Caco-2 (cell line): ENCODE measurements at places on chromosomes 16 and 17.

- DNase-seq: no peak
Observed at GRCh38 chr16:2771496-2772402, 5.3 kb downstream of the ELOB start.

- no peak for DNase-seq
Observed at GRCh38 chr17:76204277-76204676, 36.0 kb downstream of the RNF157 start.

DNA sequence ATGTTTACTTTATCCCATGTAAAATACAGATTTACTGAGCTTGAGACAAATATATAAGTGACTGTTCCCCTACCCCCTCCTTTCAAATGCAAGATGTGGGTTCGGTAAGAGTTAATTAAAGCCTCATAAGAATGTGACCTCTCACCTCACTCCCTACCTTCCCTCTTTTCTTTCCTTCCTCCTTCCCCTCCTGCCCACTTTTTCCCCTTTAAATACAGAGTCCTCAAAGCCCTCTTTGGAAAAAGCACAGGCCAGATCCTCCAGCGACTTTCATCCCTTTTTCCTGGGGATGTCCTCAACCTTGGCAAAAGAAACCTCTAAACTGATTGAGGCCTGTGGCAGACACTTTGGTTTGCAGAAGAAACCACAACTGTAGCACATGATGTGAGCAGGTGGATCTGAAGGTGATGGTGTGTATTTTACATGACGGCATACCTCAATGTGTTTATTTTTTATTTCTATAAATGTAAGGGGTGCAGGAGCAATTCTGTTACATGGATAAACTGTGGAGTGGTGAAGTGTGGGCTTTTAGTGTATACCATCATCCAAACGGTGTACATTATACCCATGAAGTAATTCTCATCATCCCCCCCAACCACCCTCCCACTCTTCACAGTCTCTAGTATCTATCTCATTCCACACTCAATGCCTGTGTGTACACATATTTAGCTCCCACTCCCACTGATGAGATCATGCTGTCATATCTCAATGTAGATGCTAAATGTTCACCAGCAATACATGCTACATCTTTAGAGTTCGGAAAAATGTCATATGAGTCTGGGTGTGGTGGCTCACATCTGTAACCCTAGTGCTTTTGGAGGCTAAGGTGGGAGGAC is 77.7 kb downstream of the XYLT1 start:
- DNase-seq: no peak

- no peak for DNase-seq
Observed at GRCh38 chr17:79438546-79439334, 172.1 kb downstream of the RBFOX3 start.

DNA sequence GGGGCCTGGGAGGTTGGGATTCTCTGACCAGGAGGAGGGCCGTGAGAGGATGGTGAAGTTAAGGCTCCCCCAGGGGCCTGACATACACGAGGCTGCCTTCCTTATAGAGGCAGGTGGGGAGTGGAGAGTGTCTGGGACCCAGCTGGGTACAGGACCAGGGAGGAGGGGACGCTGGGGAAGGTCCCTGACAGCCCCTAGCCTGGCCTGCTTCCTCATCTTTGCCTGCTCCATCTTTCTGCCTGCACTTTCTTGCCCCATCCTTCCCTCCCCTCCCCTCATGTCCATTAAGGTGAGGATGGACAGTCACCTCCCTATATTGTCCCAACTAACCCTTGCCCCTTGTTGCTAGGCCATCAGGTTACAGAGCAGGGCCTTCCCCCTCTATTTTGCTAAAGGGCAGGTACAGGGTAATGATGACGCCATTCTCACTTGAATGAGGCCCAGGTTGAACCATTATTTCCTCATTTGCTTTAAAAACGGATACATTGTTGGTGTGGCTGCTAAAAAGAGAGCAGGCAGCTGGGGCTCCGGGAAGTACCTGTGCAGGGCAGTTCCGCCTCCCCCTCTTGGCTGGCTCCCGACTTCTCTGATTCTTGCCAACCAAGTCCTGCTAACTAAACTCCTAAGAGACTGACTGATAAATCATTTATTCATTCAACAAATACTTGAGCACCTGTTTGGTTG is 1.3 kb downstream of the C17orf99 start:
- DNase-seq: no peak

- no peak for DNase-seq
Observed at GRCh38 chr16:52364500-52364899, 182.4 kb downstream of the TOX3 start.

DNA sequence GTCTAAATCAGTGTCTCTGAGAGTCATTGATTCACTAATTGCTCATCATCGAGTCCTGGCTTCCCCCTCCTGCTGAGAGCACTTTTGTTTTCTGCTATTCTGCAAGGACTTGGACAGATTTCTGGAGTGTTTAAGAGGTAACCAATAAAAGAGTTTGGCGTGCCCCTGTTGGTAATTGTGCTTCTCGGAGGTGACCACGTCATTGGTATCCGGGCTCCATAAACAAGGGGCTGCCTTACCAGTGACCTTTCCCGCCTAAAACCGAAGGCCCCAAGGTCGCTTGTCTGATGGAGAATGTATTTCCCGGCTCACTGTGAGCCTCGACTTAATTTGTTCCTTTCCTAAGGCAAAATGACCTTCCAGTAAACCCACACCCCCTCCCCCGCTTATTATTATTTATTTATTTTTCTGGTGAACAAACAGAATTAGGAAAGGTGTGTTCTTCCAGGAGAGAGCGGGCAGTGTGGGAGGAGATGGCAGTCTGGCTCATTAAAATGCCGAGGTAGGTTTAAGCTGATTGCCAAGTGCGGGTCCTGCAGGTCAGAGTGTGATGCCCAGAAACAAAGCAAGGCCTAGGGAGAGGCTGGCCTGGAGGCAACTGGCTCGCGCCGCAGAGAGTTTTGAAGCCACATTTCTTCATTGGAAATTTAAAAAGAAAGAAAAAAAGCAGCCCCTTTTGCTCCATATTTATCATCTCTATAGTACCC is 30.2 kb downstream of the MSI2 start:
- DNase-seq: no peak

- DNase-seq: no peak
Observed at GRCh38 chr17:22669721-22670120, 977.4 kb downstream of the KCNJ18 start.

- DNase-seq: no peak
Observed at GRCh38 chr16:68005786-68006286, 6.6 kb upstream of the DPEP2 start.
